ENCODE measurements at places on chromosomes 1 and 21.

DNA sequence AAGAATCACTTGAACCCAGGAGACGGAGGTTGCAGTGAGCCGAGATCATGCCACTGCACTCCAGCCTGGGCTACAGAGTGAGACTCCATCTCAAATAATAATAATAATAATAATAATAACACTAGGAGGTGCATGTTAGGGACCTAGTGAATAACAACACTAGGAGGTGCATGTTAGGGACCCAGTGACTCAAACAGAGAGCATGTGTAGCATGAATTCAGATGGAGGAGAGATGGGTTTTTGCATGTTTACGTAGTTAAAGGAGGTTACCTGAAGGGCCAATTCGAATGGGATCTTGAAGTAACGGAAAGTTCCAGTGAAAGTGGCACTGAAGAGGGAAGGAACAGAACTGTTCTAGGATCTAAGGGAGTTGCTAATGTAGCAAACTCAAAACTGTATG is 7.1 kb upstream of the KCNK1 start:
- no peak for DNase-seq

DNA sequence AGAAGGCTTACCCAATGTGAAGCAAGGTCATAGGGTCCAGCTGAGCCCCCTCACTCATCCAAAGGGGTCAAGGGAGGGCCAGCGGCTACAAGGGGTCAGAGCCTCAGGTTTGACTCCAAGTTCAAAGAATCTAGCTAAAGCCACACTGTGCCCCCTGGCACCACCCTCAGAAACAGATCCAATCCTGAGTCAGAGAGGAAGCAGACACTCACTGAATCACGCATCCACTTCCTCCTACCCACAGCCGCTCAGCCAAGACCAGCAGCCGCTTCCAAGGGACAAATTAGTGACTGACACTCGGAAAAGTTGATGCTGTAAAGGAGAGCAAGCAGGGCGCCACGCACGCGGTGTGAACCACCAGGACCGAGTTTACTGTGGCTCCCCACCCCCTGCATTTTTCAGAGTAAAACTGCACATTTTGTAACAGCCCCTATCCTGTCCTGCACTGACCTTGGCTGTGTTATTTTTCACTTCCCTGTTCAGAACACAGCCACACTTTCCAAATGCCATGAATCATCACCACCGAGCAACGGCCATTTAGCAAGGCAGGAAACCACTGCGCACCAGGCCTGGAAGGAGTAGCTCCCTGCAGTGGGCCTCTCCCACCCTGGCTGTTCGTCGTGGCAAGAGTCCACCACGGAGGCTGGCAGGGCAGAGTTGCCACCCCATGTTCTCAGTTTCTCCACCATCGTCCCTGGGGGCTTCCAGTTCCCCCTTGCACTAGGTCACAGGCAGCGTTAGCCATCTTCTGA is 147.8 kb downstream of the TOMM20 start:
- DNase-seq = peak; percentile 75

GRCh38 chr1:116777831-116778830 is 23.9 kb downstream of the CD2 start:
- no peak for DNase-seq

GRCh38 chr1:109535971-109536491 is 3.6 kb upstream of the GPR61 start:
- DNase-seq = no peak

DNA sequence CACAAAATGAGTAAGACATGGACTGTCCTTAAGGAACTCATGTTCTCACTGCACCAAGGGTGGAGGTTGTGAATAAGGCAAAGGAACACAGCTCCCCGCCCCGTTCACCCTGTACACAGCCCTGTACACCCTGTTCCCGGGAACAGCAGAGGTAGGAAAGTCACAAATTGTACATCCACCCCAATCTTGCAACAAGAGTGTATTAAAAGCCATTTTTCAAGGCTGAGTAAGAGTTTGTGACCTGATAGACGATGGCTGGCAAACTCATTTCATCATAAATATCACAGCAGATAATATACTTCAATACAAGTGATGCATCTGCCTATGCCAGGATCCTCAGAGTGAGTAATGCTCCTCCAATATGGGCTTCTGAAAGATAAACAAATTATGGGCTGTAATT is 52.5 kb upstream of the CAMK1G start:
- no peak for DNase-seq

- no peak for DNase-seq
Measured at GRCh38 chr21:32733356-32733755, 5.5 kb upstream of the SYNJ1 start.

DNA sequence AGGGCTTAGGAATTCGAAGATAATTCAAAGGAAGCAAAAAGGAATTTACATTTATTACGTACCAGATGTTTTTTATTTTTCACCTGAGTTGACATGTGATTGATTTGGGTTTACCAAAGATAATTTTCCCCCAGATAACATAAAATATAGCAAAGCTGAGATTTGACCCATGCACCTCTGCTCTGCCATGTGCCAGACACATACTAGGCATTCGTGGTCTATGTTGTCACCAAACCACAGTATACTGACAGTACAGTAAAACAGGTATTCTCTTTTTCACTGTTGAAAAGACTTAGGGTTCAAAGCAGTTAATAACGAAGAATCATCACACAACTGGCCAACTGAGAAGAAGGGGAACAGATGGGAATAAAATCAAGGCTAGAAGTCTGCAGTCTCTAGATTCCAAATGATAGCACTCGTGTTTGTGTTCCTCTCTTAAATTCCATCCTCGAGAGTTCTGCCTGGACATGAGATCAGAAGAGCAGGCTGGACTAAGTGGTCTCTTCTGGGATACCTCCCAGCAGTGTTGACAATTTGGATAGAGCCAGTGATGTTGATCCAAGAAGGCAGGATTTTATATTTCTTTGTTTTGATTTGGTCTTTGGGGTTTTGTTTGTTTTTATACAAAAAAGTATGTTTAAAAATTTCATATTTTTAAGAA is 85.3 kb upstream of the RAVER2 start:
- DNase-seq = no peak

- DNase-seq = no peak
Measured at GRCh38 chr21:29177800-29178199, 47.4 kb downstream of the MAP3K7CL start.

- DNase-seq = no peak
Measured at GRCh38 chr21:37623689-37624088, 257.1 kb downstream of the DYRK1A start.

- DNase-seq = no peak
Measured at GRCh38 chr1:209341673-209342420, 241.7 kb upstream of the CAMK1G start.

DNA sequence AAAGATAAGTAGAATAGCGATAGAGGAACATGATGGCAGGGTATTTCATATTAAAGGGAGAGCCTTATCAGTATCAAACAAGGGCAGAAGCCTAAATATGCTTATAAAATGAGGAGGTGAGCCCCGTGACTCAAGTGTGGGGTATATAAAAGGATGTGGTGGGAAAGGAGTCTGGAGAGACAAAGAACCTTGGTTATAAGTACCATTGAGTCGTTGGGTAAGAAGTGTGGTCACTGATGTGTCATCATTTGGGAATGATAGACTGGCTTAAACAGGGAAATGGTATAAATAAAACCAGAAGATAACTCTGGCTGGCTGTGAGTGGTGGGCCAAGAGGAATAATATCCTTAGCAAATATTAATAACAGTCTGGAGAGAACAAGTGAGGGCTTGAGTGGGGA is 10.9 kb upstream of the CD5L start:
- DNase-seq = no peak

DNA sequence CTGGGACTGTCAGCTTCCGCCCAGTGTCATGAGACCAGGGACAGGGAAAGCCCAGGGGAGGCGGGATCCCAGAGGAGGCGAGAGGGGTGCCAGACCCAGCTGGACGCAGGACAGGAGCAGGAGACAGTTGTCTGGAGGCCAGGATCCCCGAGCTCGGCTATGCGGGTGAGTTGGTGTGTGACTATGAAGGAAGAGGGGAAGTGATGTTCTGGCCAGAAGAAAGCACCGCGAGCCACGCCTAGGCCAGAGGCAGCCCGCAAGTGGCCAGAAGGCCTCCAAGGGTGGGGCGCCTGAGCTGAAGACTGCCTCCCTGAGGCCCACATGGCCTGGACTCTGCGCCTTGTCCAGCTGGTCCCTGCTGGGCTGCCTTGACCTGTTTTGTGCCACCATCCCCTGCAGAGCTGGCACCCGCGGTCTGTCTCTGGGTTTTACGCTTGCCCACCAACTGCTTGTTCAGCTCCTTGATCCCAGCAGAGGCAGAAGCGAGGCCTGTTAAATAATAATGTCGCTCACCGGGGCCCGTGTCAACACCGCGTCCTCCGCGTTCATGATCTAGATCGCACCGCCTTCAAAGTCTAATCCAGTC is 85.2 kb upstream of the ACTL8 start:
- DNase-seq = no peak
